ENCODE measurements at places on chromosomes 6 and 20. TPM values are rescaled to one million over a fixed set of nuclear protein-coding genes. Genes with fewer than 3 reads are reported as not detected.

NHLRC1 gene
- 2.9 TPM for total RNA-seq

OPN5 gene
- total RNA-seq = not detected

CST4 gene
- 0.25 TPM for total RNA-seq

POM121L2 gene
- total RNA-seq = not detected

EPPIN gene
- total RNA-seq = not detected

IL17A gene
- not detected for total RNA-seq

BYSL gene
- total RNA-seq = 10.3 TPM

CST5 gene
- total RNA-seq = not detected

WFDC5 gene
- not detected for total RNA-seq

Measured in mammary microvascular endothelial cell (primary cell).